ENCODE measurements at places on chromosomes 4 and X. TPM values are rescaled to one million over a fixed set of nuclear protein-coding genes. Genes with fewer than 3 reads are reported as not detected.

OTUD6A gene
- not detected for total RNA-seq

ENAM gene
- total RNA-seq, result not detected

TSPAN5 gene
- 5.4 TPM for total RNA-seq

- H3K36me3 ChIP-seq, result no peaks in the 10 kb centered on the region
- no peak overlapping the region for H3K4me3 ChIP-seq
- H3K4me1 ChIP-seq, result no peaks in the 10 kb centered on the region
- DNase-seq, result no peak
- no peak overlapping the region for H3K27ac ChIP-seq
Measured at GRCh38 chr4:151842430-151843079, 81.7 kb upstream of the GATB start.

Data from naive thymus-derived CD8-positive, alpha-beta T cell (primary cell).